ENCODE measurements at places on chromosomes 5 and 9.

DNA sequence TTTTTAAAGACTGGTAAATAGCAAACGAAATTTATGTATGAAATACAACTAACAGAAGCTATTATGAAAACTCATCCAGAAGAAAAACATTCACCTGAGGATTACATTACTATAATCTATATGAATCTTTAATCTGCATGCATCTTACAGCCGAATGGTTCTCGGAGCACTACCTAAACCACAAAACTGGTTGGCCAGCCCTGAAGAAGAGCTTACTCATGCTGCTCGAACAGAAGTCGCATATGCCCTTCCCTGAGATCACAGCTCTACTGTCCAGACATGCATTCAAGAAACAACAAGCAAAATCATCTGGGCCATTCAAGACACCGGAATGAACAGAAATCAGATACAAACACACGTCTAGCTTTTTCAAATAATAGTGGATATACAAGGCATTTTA, 931.0 kb upstream of the DMAC1 start:
- DNase-seq = no peak

DNA sequence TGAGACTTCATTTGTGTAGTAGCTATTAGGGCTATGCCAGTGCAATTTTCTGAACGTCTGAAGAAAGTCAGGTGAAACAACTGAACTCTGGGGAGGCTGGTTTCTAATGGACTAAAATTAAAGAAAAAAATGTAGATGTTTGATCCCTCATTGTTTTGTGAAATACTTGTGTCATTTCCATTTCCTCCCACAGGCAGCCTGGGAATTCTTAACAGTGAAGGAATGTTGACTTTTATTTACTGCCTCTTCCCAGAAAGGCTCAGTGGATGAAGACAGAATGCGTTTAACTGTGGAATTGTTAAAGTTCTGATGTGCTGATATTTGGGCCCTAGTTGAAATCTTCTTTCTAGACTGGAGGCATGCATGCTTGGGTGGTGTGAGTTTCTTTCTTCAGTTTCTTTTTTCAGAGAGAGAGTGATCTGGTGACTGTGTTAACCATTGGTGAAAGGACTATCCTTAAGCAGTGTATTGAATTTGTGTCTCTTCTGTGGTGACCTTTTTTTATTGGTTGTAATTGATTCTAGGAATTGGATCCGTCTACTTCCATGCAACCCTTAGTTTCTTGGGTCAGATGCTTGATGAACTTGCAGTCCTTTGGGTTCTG, 15.5 kb downstream of the ACER2 start:
- no peak for DNase-seq

DNA sequence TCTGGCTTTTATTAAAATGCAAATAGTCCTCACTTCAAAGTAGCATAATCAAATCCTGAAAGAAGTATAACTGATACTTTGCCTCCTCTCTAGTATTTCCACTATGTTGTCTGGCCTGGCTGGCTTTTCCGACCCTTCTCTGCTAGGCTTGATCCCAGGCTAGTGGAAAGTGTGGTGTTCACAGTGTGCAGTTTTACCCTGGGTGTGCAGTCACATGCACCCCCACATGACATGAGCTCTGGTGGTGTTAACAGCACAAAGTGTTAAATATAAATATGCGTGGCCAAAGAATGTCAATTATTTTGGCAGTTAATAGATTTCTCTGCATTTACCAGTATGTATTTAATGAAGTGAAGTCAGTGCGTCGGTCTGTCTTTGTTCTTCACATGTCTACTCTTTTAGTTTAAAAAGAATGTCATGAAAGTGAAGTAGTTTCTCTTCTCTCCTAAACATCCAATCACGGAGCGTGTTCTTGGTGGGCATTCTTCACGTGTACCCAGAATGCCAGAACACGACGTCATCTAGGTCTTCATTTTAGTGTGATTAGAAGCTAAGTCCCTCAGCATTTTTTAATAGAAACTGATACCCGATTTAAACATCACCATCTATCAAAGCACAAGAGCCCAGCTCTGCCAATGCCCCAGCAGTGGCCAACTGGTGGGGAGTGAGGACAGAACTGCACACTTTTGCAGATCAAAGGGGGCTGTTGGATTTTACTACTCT, 286.4 kb downstream of the FANCC start:
- DNase-seq = no peak

- DNase-seq = no peak
Observed at GRCh38 chr9:78011049-78011448, 20.6 kb downstream of the GNAQ start.

GRCh38 chr5:171355302-171355724, 32.3 kb upstream of the NPM1 start:
- no peak for DNase-seq

DNA sequence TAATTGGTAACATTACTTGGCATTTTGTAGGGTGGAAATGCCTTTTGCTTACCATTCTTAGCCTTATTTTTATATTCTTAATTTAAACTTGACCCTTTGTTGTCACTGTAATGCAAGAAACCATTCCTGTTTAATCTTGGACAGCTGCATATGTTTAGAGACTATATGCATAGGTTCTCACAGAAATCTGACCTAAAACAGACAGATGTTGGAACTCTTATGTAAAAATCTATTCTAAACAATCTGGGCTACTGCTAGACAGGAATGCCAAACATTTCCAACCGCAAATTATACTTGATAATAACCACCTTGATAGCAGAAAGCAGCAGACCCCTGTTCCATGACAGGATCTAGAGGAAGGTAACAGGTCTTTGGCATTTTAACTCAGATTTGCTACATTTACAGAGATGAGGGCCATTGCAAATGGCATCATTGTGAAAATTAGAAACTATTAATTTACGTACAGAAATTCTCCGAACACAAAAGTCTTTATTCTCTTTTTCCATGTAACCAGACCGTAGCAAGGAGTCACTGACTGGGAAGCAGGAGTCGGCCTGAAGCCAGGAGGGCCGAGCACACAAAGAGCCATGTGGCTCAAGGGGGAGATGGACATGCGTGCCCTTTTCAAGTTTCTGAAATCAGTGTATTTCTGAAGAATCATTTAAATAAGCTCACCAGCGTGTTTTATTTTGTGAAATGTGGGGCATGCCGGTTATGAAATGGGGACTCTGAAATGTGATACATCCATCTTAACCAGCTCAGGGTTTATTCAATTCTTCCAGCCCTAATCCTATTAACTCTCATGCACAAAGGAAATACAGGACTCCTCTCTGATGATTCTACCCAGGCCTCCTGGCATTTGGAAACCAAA, 139.3 kb downstream of the AOPEP start:
- peak; percentile 9 for DNase-seq

- no peak for DNase-seq
Observed at GRCh38 chr5:147075187-147075586, 159.6 kb upstream of the STK32A start.

GRCh38 chr9:124598048-124598447, 90.8 kb upstream of the NR5A1 start:
- no peak for DNase-seq

- no peak for DNase-seq
Observed at GRCh38 chr9:122389799-122390481, 19.1 kb downstream of the PTGS1 start.

DNA sequence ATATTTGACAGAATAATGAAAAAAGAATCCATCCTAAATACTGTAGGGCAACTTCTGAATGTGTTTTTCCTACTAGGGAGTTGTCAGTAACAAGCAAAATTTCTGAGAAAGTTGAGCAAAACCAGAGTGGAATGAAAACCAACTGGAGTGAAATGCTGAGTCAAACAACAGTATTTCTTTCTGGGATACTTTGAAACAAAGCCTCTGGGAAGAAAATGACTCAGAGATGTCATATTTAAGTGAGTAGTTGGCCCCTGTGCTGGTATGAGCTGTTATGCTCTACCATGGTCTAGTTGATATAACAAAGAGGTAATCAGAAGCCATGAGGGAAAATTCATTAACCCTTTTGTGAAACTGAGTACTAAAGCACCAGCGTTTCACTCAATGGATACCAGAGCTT, 372.1 kb upstream of the C9orf72 start:
- DNase-seq = no peak

DNA sequence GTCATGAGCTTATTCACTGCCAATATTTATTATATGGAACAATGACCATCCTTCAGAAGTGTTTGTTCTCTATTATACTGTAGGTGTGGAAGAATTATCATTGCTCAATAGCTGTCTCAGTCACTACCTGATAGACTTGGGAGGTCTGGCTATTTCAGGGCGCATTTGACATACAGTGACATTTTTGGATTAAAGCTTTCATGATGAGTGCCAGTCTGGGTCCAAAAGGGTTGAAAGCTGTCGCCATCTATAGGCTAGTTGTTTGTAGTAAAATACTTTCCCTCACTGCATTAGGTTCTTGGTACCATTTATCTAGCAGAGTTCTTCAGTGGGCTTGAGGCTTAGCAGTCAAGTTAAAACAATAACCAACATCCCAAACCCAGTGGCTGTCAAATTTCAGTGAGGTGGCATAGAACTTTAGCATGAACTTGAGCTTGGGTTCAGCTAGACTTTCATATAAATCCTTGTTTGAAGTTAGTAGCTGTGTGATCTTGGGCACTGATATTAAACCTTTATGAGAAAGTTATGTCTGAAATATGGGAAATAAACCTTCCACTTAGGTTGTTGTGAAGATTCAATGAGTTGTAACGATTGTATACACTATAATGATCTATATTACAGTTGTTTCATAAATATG, 110.5 kb upstream of the CDKN2B start:
- DNase-seq = no peak

DNA sequence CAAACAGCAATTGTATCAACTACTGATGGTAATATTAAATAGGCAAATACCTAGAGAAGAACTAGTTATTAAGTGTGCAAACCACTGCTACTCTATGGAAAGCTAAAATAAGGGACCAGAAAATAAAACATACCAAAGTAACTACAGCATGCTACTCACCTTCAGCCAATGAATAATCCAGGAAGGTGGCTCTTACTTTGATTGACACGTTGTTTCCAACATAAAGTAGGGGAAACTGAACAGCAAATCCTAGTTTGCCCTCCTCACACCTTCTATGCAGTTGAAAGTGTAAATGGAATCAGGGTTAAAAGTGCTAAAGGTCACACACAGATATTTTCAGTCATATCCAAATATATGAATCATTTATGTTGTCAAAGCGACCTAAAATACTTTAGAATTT, 5.1 kb upstream of the FST start:
- DNase-seq = no peak

GRCh38 chr5:178544166-178544834, 45.9 kb downstream of the COL23A1 start:
- no peak for DNase-seq

- peak; percentile 42 for DNase-seq
Observed at GRCh38 chr5:95401626-95402025, 10.5 kb downstream of the FAM81B start.

GRCh38 chr5:126931963-126932660, 98.2 kb downstream of the MARCHF3 start:
- DNase-seq = no peak

DNA sequence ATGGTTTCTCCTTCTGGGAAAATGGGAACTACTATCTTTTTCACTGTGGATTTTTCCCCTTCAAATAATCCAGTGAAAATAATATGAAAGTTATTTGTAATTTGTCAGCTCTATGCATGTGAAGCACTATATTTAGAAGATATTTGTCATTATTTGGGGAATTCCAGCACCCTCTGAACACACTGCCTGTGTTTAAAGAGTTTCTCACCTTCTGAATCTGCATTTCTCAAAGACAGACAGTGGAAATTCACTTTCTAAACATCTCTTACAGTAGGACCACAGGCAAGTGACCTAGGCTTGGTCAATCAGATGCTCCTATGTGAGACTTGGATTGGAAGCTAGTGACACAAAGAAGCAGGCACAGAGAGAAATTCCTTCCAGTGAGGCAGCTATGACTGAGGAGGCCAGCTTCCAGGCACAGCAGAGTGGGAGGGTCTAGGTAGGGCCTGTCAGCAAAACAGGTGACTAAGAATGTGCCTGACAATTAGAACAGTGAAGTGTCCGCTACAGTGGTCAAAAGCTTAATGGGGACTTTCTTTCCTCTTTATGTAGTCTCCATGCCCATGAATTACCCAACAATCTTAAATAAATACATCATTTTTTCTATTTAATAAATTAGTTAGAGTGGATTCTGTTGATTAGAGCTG, 167.2 kb downstream of the HMHB1 start:
- no peak for DNase-seq

- DNase-seq = no peak
Observed at GRCh38 chr9:94057918-94058317, 26.3 kb upstream of the PTPDC1 start.

DNA sequence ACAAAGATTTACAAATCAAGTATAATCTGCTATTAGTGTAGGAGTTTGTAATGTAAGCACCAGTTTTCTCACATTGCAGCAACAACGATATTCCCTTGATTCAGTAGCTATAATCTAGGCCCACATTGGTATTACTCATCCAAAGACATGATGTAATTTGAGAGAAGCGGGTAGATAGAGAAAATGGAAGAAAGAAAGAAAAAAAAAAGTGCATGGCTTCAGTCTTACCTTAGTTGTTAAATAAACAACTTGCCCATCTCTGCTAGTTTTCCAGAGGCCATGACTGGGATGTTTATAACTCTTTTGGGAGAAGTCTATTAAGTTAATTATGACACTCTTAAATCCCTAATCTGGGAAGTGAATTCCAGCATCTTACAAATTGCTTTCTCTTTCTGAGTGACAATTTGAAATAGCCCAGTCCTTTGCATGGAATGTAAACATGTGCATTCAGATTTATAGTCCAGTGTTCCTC, 2.8 kb downstream of the MELK start:
- no peak for DNase-seq

DNA sequence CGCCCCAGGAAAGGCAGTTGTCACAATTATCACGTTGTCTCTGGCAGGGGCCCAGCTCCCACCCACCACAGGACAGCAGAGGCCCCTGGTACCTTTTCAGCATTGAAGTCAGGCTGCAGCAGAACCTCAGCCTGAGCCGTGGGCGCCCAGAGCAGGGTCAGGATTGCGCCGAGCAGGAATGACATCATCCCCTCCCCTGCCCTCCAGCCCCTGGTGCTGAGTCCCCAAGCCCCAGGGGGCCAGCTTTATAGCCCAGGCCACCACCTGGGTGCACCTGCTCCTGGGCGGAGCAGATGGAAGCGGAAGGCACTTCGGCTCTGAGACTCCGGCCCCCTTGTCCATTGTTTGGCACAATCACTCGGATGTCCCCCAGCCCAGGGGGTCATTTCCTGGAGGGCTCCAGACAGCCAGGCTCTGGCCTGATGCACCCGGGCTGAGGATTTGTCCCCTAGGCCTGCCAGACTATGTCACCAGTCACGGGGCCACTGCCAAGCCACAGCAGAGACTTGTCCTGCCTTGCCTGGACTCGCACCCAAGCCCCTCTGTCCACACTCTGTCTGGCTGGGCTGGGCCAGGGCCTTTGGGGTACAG, at the start of gene LCN15:
LCN15 (minus strand) TSS at position 218 of the 591 bp plus-strand sequence; CDS start at position 188, 30 bp downstream.
- no peak for DNase-seq

- no peak for DNase-seq
Observed at GRCh38 chr5:43753069-43753468, 150.1 kb downstream of the NNT start.

- DNase-seq = peak; percentile 6
Observed at GRCh38 chr5:139574641-139575312, 13.6 kb downstream of the UBE2D2 start.

DNA sequence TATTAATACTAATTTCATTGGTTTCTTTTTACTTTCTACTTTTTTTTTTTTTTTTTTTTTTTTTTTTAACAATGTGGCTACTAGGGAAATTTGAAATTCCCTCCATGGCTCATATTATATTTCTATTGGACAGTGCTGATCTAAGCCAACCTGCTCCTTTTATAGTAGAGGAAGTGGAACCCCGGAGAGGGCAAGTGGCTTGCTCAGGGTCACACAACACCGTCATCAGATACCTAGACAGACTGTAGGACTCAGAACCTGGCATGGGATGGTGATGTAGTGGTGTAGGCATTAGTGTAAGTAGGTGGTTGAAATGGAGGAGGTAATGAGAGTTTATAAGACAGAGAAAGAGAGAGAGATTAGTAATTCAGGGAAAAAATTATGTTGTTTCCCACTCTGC, 10.8 kb downstream of the ZNF618 start:
- DNase-seq = no peak

Data from hippocampal formation (tissue), 2 donors.